ENCODE measurements at places on chromosomes 1 and 21.
A peak's percentile ranks its signal among the peaks of the same experiment; 100 is the strongest.

DNA sequence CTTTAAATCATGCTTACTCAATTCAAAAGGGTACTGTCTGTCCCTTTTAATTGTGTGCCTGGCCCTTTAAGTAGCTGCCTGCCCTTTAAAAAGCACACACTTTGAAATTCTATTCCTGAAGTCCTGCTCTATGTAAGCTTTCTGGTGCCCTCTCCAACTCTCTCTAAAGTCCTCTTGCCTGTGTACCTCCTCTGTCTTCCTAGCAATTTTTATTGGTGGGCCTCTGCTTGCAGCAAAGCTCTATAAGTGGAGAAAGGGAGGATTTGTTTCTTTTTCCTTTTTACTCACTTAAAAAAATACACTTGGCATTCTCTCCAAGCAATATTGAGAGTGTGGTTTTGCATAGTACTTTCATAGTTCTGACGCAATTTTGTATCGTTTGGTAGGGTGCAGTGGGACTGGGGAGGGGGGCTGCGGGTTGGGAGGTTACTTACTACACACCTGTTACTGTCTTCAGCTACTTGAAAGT is 135.4 kb downstream of the LMO4 start:
- no peak for DNase-seq

- no peak for DNase-seq
Measured at GRCh38 chr1:203135636-203136305, 8.2 kb downstream of the ADORA1 start.

GRCh38 chr1:209646558-209646957 is 5.7 kb downstream of the LAMB3 start:
- no peak for DNase-seq

GRCh38 chr1:224042557-224043118 is 71.3 kb upstream of the FBXO28 start:
- no peak for DNase-seq

- no peak for DNase-seq
Measured at GRCh38 chr1:3847081-3847480, 9.9 kb downstream of the CEP104 start.

DNA sequence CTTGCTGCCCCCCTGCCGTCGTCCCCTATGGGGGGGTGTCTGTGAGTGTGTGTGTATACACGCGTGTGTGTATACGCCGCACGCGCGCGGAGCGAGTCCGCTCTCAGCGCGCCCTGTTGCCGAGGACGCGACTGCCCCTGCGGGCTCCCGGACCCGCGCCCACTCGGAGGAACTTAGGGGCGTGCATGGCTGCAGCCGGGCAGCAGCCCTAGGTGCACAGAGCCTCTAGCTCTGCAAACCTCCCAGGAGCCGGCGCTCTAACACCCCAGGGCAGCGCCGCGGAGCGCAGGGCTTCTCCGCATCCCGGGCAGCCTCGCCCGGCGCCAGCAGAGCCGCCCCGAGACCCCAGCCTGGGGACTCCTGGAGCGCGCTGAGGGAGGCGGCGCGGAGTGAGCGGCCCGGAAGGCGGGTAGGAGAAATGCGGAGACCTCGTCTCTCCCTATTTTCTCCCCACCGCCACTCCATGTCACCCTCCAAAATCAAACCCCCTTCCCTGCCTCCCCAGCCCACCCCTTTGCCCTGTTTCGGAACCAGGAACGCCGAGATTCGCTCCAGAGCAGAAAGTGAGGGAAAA is 574 bp downstream of the ITPKB start:
- DNase-seq: no peak

GRCh38 chr1:25902462-25902861 is 3.8 kb downstream of the STMN1 start:
- DNase-seq: no peak

DNA sequence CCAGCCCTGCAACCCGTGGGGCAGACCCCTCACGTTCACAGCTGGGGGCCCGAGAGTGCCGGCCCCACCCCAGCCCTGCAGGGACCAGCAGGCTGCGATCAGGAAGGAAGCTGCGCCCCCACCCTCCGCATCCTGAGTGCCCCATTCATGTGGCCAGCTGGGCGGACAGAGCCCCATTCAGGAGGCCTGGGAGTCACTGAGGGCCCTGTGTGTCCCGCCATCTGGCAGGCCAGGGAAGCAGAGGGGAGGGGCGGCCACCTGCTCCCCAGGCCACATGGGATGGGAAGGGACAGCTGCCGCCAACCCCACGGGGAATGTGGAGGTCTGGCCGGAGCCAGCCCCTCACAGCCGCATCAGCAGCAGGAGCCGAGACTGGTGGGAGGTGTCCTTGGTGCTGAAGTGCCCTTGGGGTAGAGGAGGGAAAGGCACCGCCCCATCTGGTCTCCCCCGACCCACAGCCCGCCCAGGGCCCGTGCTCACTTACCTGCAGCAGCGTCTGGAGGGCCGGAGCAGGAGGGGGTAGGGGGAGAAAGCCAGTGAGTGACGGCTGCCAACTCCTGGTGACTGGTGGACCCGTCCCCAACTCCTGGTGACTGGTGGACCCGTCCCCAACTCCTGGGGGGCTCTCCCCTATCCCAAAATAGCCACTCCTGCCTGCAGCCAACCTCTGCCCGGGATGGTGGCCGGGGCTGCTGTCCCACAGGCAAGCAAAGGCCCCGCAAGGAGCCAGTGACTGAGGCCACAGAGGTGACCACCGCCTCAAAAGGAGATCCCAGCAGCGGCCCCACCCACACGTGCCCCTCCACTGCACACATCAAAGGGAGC is 8.7 kb downstream of the ACAP3 start:
- DNase-seq: peak; percentile 92

DNA sequence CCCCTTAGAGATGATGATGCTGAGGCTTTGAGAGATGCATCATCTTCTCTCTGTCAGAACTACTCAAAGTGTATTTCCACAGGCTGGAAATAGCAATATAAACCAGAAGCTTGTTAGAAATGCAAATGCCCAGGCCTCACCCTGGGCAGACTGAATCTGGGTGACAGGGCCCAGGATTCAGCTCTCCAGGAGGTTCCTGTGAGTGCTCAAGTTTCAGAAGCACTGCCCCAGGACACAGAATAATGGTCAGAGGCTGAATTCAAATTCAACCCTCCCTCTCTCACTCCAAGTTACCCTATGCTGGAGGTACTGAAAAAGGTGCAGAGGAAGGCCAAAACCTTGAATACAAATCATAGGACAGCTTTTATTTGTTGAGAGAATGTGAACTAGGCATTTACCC is 98.5 kb upstream of the NGF start:
- no peak for DNase-seq

DNA sequence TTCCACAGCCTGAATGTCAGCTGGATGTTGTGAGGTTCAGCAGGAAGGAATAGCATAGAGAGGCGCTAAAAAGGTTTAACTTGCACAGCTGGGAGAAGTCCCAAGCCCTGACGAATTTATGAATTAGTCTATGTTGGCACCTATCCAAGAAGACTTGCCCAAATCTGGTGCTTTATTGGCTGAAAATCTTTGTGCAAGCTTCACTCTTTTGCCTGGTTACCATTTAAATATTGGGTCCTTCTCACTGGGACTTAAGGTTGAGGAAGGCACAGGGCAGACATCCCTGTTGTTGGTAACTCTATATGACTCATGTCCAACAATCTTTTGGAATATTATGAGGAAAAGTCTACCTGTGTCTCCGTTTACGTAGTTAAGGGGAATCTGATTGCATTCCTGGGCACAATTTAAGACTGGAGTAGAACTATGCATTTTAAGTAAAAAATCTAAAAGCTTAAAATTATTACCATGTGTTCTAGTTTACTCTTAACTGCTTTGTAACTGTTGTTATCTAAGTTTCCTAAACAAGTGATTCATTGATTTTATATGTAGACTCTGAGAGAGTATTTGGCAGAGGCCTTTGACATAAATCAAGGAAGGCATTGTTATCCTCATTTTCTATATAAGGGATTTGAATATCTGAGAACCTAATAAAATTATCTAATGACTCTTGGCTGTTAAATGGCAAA is 181.7 kb upstream of the DPYD start:
- DNase-seq: no peak

DNA sequence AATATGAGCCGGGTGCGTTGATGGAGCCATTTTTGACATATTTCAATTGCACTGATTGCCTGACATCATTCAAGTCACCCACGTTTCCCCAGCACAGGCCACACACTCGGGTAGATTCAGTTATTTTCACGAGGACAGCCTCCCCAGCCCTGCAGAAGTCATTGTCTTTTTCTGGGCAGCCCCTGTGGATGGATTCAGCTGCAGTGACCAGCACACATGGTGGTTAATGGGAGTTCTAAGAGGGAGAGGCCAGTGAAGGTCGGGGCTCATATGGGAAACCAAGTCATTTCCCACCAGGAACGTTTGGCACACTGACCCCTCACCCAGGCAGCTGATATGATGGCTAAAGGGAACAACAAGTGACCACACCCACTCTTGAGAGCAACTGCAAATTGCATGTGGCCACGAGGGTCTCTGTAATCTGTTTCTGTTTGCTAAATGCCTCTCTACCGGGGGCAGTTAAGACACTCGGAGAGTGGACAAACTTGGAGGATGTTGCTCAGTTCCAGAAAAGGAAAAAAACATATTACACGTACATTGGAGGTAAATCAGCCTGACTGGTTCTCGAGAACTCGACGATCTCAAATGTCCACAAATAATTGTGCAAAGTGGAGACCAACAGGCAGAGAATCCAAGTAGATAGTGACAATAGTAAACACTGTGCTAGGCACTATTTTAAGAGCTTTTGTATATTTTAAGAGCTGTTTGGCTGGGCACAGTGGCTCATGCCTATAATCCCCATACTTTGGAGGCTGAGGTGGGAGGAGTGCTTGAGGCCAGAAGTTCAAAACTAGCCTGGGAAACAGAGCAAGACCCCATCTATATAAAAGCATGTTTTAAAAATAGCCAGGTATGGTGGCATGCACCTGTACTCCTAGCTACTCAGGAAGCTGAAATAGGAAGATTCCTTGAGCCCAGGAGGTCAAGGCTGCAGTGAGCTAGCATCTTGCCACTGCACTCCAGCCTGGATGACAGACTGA is 167.2 kb upstream of the IRF2BP2 start:
- no peak for DNase-seq

- no peak for DNase-seq
Measured at GRCh38 chr1:232964601-232965000, 14.2 kb downstream of the NTPCR start.

DNA sequence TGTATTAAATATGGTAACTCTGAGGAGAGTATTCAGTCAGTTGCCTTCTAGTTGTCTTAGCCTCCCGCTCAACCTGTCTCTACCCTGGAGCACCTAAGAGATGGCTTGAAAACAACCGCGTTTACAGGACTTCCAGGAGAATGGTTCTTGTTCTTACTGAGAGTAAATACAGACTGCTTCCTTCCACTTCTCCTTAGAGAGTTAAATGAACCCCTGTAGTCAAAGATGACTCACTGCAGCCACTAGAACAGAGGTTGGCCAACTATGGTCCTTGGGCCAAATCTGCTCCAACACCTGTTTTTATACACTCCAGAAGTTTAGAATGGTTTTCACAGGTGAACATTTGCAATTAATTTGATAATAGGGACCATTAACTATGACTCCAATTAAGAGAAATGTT is 60.1 kb upstream of the ASB17 start:
- no peak for DNase-seq

GRCh38 chr1:85957760-85958159 is 198.8 kb downstream of the COL24A1 start:
- DNase-seq: no peak

DNA sequence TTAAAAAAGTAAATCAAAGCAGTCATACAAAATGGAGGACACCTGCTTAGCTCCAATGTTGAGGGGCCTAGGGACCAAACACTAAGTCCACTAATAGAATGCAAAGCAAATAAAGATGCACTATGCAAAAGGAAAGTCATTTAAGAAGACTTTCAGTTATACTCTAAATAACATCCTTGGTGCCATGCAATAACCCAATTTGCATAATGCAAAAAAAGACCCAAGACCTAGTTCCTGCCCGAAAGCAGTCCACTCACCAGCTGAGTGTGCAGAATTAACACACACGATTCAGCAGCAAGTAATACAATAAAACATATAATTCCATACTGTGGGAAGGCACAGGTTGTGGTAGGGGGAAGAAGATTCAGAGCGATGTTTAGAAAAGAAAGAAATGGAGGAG is 101.8 kb downstream of the TGFBR3 start:
- no peak for DNase-seq

DNA sequence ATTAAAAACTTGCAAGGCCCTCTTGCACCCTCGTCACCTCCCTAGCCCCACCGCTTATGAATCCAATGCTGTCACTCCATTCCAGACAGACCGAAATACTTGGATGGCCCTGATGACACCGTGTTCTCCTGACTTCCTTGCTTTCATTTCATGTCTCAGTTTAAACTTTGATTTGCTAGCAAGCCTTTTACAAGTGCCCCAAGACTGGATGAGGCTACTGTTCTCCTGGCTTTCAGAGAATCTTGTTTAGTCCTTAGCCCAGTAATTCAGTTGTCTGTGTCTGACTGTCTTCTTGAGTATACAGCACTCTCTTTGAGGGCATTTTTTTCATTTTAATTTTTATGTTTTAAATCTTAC is 824 bp upstream of the IFI44L start:
- no peak for DNase-seq

- DNase-seq: no peak
Measured at GRCh38 chr1:16348414-16349182, 3.7 kb downstream of the FBXO42 start.

GRCh38 chr1:217896490-217896889 is 265.3 kb downstream of the SPATA17 start:
- no peak for DNase-seq

GRCh38 chr1:216458812-216459211 is 35.6 kb upstream of the USH2A start:
- DNase-seq: no peak

- DNase-seq: no peak
Measured at GRCh38 chr1:105556266-105556665, 1500.2 kb upstream of the PRMT6 start.

DNA sequence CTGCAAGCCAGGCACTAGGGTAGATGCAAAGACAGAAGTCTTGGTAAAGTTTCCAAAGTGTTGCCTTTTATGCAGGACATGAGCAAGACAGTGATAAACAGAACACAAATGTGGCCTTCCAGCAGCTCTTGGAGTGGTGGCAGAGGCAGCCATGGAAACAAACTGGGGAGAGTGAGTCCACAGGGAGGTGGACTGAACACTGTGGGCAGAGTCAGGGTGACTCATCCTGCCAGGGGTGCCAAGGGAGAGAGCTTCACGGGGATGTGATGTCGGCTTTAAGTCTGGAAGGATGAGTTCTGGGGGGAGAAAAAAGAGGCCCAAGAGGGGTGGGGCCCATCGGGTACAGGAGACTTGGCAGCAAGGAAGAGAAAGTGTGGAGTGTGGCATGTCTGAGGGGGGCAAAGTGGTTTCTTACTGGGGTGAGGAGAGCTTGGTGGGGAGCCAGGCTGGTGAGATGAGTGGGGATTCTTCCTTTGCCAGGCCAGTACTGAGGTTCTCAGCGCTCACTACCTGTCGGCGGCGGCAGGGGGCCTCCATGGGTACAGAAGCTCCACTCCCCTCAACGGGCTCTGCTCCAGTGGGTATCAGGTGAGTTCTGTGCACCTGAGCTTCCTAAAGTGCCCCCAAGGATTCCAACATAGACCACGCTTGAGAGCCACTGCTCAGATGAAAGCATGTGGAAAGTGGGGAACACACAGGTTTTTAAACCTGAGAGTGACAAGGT is 41.8 kb downstream of the KIAA0040 start:
- peak; percentile 9 for DNase-seq

- no peak for DNase-seq
Measured at GRCh38 chr21:16572032-16572431, 842.2 kb downstream of the USP25 start.

- no peak for DNase-seq
Measured at GRCh38 chr1:44249543-44249942, 36.3 kb downstream of the DMAP1 start.

Data from nucleus accumbens (tissue), 56 donors.